ENCODE measurements at places on chromosomes 5 and 9. TPM values are rescaled to one million over a fixed set of nuclear protein-coding genes. Genes with fewer than 3 reads are reported as not detected.

- no peak for DNase-seq
These were observed 138.6 kb downstream of the ARL15 start for GRCh38 chr5:54171645-54172384.

- no peak for DNase-seq
These were observed 30.0 kb downstream of the GOLM1 start for GRCh38 chr9:86069206-86069869.

DNA sequence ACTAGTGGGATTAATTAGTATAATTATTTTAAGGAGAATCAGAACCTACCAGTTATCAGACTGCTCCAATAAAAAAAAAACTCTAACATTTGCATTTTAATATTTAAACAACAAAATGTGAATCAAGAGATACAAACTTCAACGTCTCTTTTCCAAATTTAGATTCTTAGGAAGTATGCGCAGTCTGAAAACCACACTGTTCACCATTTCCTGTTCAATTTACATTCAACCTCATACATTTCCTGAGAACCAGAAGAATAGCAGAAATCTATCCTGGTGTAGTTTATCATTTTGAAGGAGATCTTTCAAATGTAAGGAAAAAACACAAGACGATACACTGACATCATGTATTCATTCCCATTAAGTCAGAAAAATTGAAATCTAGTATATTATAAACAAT, 869.2 kb downstream of the EFNA5 start:
- no peak for DNase-seq

- DNase-seq, result no peak
These were observed 148.3 kb upstream of the NTRK2 start for GRCh38 chr9:84521208-84521607.

The DOCK8 gene
- total RNA-seq, result 6.5 TPM

Data from pancreas (tissue), 10 donors.